ENCODE measurements at places on chromosomes 13 and 19. TPM values are rescaled to one million over a fixed set of nuclear protein-coding genes. Genes with fewer than 3 reads are reported as not detected.
A peak's percentile ranks its signal among the peaks of the same experiment; 100 is the strongest.

The DENND1C gene
- 2.1 TPM for total RNA-seq

The LINGO3 gene
- not detected for total RNA-seq

The CATSPERD gene
- total RNA-seq = not detected

The SERPINE3 gene
- not detected for total RNA-seq

The LRFN3 gene
- total RNA-seq = 15.6 TPM

The REX1BD gene
- 295 TPM for total RNA-seq

- H3K4me3 ChIP-seq = no peak overlapping the region
- H3K27me3 ChIP-seq = no peaks in the 10 kb centered on the region
- H3K4me1 ChIP-seq = no peaks in the 10 kb centered on the region
- no peak overlapping the region for H3K27ac ChIP-seq
- DNase-seq = no peak
These were observed 5.3 kb upstream of the CFAP97D2 start for GRCh38 chr13:114173745-114174144.

DNA sequence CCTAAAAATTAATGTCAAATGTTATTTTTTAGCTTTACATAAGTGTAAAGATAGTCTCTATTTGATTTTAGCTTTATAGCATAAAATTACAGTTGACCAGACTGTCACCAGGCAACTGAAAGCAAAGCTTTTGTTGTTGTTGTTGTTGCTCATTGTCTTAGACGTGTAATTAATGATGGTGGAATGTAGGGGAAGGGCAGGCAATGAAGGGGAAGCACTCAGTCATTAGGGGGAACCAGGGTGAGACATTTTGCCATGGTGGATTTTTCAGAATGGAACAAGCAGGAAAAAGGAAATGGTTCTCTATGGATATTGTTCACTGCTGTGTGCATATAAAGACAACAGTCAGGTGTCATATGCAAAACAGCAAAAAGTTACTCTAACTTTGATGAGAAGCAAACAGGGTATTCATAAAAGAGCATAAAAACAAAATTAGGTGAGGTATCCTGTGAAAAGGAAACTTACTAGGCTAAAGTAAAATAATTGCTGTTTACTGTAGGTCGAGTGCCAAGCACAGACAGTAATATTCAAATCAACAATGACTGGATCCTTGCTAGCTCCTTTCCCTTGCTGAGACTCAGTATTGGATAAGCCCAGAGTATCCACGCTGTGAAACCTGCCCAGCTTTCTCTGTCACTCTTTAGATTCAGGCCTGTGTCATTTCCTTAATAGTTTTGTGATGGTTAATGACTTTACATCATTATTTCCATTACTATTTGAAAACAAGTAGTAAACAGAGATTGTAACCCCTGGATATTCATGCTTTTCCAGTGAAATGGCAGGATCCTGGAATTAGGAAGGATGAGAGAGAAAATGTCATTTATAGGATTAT is 110.5 kb downstream of the LRCH1 start:
- H3K27me3 ChIP-seq = no peaks in the 10 kb centered on the region
- H3K4me3 ChIP-seq = no peak overlapping the region
- no peak for DNase-seq
- H3K36me3 ChIP-seq = no peaks in the 10 kb centered on the region
- H3K27ac ChIP-seq = no peak overlapping the region

GRCh38 chr19:44566984-44567383 is 37.5 kb upstream of the CEACAM20 start:
- H3K27me3 ChIP-seq = no peaks in the 10 kb centered on the region
- no peak overlapping the region for H3K4me3 ChIP-seq
- no peak overlapping the region for H3K27ac ChIP-seq
- H3K36me3 ChIP-seq = no peaks in the 10 kb centered on the region

GRCh38 chr19:9032136-9032631 is 22.0 kb upstream of the MUC16 start:
- no peaks in the 10 kb centered on the region for H3K4me1 ChIP-seq
- no peak for DNase-seq
- H3K36me3 ChIP-seq = no peaks in the 10 kb centered on the region
- H3K27ac ChIP-seq = no peak overlapping the region

GRCh38 chr13:41029629-41030028 is 10.5 kb upstream of the ELF1 start:
- no peaks in the 10 kb centered on the region for H3K27me3 ChIP-seq
- H3K4me1 ChIP-seq = peaks cover 4% of the 10 kb centered on the region
- H3K4me3 ChIP-seq = no peak overlapping the region
- DNase-seq = no peak
- no peak overlapping the region for H3K27ac ChIP-seq

DNA sequence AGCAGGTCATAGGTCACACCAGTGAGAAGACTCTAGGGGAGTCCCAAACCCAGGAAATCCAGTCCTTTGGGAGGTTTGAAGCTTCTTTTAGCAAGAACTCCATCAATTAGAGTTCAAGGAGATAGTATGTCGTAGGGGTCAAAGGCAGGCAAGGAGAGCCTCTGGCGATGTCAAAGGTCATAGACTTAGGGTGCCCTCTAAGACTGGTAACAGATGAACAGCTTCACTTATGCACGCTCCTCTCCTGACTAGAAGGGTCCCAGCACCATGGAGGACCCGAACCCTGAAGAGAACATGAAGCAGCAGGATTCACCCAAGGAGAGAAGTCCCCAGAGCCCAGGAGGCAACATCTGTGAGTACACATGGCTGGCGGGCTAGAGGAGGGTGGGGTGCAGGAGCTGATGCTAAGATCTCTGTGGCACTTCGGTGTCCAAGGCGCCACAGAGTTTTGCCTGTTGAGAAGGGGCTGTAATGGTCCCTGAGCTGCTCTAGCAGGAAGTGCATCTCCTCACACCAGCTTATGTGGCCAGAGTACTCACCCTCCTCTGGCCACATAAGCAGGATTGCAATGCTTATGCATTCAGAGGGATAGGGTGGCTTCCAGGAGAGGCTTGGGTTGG is 557 bp downstream of the ZNF576 start:
- peak overlapping the region; percentile 97 for H3K27ac ChIP-seq
- H3K4me1 ChIP-seq = peaks cover 20% of the 10 kb centered on the region
- no peak for DNase-seq
- no peaks in the 10 kb centered on the region for H3K36me3 ChIP-seq
- peak overlapping the region; percentile 55 for H3K4me3 ChIP-seq

DNA sequence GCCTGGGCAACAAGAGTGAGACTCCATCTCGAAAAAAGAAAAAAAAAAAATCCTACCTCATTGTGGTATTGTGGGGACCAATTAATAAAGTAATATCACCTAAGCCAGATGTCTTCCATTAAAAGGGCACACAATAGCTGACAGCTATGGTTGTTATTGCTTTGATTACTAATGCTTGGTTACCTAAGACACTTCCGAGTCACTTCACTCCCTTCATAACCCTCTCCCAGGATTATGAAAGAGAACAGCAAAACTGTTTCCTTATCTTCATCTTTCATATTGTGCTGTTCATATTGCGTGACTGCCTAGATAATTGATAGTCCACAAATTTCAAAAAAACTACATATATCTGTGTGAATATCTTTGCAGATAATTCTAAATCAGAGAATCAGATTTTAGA is 10.3 kb upstream of the HSPH1 start:
- H3K36me3 ChIP-seq = no peaks in the 10 kb centered on the region
- no peak overlapping the region for H3K4me3 ChIP-seq
- no peak for DNase-seq

DNA sequence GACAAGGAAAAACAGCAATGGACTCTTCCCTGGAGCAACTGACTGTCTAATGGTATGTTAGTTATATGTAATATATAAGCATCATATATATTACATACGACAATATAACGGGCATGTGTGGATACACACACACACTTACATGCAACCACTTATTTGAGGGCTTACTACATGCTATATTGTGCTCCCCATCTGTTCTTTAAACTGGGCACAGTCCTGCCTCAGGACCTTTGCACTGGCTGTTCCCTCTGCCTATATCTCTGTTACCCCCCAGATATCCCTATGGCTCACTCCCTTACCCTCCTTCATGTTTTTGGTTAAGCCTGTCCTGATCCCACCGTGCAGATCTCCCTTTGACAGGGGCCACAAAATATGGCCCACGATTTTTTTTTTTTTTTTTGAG is 10.2 kb downstream of the TICAM1 start:
- no peaks in the 10 kb centered on the region for H3K4me1 ChIP-seq
- H3K36me3 ChIP-seq = no peaks in the 10 kb centered on the region
- no peaks in the 10 kb centered on the region for H3K27me3 ChIP-seq
- DNase-seq = no peak
- H3K4me3 ChIP-seq = no peak overlapping the region

- no peak for DNase-seq
- no peaks in the 10 kb centered on the region for H3K4me1 ChIP-seq
- H3K4me3 ChIP-seq = no peak overlapping the region
- H3K36me3 ChIP-seq = no peaks in the 10 kb centered on the region
- peak overlapping the region; percentile 51 for H3K27ac ChIP-seq
These were observed 11.0 kb downstream of the STK24 start for GRCh38 chr13:98565726-98566565.

- H3K27me3 ChIP-seq = no peaks in the 10 kb centered on the region
These were observed 82.1 kb upstream of the SLC7A1 start for GRCh38 chr13:29677627-29678026.

GRCh38 chr19:29671393-29672160 is 6.3 kb downstream of the PLEKHF1 start:
- no peak overlapping the region for H3K4me3 ChIP-seq
- H3K36me3 ChIP-seq = no peaks in the 10 kb centered on the region
- no peaks in the 10 kb centered on the region for H3K27me3 ChIP-seq
